Central memory CD4-positive, alpha-beta T cell (primary cell): ENCODE measurements at places on chromosomes 16 and 17.
A peak's percentile ranks its signal among the peaks of the same experiment; 100 is the strongest.

- DNase-seq, result peak; percentile 56
Measured at GRCh38 chr16:11914210-11915113, 1.3 kb downstream of the GSPT1 start.

- peak; percentile 56 for DNase-seq
Measured at GRCh38 chr17:74957935-74958740, 14.4 kb downstream of the HID1 start.

GRCh38 chr17:35491417-35491816 is 42.9 kb upstream of the SLFN13 start:
- no peak for DNase-seq

GRCh38 chr16:530111-530817 is 2.8 kb downstream of the CAPN15 start:
- DNase-seq, result no peak

DNA sequence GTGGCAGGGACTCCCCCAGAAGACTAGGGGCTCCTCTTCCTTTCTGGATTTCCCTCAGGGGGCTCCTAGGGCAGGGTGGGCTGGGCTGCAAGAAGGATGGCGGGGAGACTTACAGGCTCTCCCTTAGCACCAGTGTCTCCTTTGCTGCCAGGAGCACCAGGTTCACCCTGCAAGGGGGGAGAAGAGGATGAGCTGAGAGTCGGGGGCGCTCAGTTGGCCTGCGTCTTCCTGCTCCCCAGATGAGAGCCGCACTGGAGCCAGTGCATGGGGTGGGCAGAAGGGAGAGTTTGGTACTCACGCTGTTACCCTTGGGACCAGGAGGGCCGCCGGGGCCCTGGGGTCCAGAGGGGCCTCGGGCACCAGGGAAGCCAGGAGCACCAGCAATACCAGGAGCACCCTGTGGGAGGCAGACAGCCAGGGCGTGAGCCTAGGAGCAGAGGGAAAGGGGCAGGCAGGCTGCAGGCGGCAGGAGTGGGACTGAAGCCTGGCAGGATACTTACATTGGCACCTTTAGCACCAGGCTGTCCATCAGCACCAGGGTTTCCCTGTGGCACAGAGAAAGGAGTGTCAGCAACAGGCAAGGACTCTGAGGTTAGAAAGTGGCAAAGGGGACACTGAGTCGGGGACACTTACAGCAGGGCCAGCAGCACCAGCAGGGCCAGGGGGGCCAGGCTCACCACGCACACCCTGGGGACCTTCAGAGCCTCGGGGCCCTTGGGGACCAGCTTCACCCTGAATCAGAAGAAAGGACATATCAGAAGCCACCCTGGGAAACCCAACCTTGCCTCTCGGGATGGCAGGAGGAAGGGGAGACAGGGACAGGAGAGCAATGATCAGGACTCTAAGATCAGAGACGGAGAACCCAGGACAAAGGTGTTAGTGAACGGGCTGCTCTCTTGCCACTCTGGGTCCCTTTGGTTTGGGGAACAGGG is 6.2 kb downstream of the COL1A1 start:
- DNase-seq, result no peak

DNA sequence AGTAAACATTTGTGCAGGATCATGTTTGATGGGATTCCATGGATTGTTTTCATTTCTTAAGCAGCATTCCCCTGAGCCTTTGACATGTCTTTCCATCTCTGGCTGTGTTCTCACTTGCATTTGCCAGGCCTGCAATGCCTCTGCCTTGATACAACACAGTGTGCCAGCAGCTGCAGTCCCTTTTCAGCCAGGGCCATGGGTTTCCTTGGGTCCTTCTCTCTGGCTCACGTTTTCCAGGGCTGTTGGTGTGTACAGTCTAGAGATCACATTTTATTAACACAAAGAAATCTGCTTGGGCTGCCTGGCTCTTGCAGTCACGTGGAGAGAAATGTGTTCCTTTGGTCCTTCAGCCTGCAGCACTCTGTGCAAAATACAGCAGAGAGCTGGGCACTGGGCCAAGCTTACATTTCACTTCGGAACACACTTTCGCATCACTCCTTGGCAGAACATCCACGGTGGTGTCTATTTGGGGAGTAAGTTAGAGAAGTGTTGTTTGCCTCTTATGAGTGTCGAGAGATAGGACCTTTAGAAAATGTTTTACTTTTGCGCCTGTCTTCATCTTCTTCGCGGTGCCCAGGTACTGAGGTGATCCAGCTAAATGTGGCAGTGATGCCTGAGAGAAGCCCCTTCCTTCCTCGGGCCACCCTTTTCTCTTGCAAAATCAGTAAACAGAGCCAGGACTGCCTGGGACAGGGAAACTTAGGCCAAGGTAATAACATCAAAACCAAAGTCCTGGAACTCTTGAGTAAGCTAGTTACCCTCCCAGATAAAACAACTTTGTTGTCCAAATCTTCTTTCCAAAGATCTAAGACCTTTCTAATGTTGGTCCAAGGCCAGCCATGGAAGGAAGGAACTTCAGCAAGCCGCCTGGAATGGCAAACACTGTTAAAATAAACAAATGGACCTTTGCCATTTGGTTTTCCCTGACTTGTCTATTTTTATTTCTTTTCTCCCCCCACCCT is 20.9 kb downstream of the HLF start:
- DNase-seq, result no peak
